ENCODE measurements at places on chromosomes 5 and 9. TPM values are rescaled to one million over a fixed set of nuclear protein-coding genes. Genes with fewer than 3 reads are reported as not detected.

KIF27 gene
- total RNA-seq = 2.5 TPM

IFNB1 gene
- total RNA-seq = not detected

C9orf50 gene
- total RNA-seq = not detected

OR13C2 gene
- not detected for total RNA-seq

PCDHGB1 gene
- 0.81 TPM for total RNA-seq

HAVCR2 gene
- not detected for total RNA-seq

C6 gene
- 26.9 TPM for total RNA-seq

IQGAP2 gene
- total RNA-seq = 5.8 TPM

ADRA1B gene
- total RNA-seq = 5.2 TPM

MOB3B gene
- total RNA-seq = 0.18 TPM

FOXI1 gene
- not detected for total RNA-seq

C5orf58 gene
- not detected for total RNA-seq

FOXD4L3 gene
- not detected for total RNA-seq

IL5 gene
- total RNA-seq = not detected
